NCI-H1694 (cell line): ENCODE measurements at places on chromosomes 12 and 14.
A peak's percentile ranks its signal among the peaks of the same experiment; 100 is the strongest.

DNA sequence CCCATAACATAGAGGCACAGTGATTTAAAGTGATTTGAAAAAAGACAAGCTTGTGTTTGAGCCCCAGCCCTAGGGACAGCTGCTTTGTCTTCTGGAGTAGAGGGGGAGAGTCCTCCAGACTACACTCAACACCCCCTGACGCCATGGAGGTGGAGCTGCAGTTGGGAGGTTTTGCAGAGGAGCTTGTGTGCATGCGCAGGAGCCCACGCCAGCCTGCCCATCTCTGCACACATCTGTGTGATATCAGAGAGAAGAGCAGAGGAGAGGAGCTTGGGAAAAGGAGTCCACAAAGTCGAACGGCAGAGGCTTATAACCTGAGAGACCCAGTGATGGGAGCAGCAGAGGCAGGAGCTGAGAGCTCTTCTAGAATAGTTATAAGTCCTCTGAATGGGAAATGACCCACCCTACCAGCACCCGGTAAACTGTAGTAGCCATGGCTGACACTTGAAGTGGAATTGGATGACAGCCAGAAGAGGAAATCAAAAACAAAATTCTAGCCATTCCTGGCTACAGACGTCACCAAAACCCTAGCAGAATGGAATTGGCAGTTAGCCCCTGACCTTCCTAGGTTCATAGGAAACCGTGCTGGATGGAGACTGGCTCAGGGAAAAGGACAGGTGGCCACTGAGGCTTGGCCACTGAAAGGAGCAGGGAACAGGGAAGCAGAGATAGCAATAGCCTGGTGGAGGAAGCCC lies 185.1 kb upstream of the VASH1 start:
- DNase-seq, result no peak

- DNase-seq, result no peak
Measured at GRCh38 chr12:91778938-91779400, 366.7 kb downstream of the BTG1 start.

DNA sequence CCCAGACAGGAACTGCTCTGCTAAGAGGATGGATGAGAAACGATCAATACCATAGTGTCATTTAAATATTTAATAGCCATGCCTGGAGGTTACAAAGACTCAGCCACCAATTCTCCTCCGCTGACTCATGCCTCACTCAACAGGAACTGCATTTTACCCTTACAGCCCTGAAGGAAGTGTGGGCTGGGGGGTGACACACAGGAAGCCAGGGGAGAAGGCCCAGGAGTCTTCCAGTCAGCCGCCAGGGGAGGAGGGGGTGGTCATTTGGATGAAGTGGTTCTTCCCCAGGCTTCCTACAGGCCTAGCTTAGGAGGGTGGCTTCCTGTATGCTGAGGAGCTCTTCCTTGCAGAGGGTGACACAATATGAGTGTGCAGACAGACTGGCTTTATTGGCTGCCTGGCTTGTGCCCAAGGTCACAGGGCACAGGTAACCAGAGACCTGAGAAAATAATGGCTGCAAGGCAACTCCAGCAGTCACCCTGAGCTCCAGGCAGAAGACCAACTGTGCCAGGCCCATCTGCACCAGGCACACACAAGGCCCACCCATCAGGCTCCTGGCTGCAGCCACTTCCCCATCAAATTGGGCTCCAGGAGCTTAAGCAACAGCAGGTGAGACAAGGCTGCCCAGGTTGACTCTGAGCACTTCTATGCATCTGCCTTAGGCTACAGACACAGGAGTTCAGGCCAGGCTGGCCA lies 30.6 kb upstream of the RPLP0 start:
- no peak for DNase-seq

DNA sequence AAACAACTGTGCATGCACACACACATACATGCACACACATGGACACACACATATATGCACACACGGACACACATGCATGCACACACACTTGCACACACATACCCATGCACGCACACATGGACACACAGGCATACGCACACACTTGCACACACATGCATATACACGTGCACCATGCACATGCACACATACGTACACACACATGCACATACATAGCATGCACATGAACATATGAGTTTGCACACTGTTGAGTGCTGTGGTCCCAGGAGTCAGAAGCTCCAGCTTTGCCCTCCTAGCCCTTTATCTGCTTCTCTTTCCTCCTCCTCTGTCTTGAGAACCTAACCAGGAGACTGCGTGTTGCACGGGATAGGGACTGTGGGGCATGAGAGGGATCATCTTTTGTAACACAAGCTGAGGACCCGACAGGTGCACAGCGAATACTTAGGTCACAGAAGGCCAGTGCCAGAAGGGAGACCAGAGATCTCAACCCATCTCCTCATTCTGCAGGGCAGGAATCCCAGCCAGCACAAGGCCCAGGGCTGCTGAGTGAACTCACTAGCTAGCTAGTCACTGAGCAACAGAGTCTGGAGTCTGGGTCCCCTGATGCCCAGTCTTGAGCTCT lies 3.5 kb upstream of the LRTM2 start:
- DNase-seq, result no peak

GRCh38 chr14:23009483-23009938 lies 432 bp downstream of the C14orf93 start:
- DNase-seq, result no peak

GRCh38 chr14:85234156-85235025 lies 295.6 kb upstream of the FLRT2 start:
- DNase-seq, result no peak

- no peak for DNase-seq
Measured at GRCh38 chr12:115308918-115309317, 624.9 kb upstream of the TBX3 start.

DNA sequence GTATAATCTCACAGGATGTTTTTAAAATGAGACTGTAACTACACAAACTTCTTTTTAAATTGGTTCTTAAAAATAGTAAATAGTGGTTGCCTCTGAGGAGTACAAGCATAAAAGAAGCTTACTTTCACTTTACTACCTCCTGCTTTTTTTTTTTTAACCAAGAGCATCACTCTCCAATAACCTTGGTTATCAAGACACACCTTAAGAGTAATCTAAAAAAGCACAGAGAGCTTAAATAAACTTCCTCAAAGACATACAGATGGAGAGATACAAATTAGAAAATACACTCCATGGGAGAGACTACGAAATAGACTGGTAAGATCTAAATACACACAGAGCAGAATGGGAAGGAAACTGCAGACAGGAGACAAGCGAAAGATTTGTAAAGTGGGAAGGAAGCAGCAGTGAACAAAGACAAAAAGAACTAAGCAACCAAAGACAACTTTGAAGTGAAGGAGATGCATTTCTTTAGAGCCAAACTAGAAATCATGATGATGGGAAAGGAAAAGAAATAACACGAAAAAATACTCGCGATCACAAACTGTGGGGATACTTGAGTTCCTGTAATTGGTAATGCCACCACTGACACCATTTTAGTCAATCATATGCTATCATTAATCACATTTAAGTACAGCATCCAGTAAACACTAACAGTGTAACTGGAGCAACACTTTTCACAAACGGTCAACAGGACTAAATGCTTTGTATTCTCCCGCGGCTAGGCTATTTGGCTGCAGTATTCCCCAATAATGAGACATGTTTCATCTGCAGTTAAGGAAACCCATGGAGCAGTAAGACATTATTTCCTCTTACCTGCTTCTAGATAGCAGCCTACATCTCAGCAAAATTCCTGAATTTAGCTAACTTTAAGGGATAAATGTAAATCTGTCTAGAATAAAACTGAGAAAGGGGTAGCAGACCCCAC lies 8.2 kb downstream of the SINHCAF start:
- no peak for DNase-seq

DNA sequence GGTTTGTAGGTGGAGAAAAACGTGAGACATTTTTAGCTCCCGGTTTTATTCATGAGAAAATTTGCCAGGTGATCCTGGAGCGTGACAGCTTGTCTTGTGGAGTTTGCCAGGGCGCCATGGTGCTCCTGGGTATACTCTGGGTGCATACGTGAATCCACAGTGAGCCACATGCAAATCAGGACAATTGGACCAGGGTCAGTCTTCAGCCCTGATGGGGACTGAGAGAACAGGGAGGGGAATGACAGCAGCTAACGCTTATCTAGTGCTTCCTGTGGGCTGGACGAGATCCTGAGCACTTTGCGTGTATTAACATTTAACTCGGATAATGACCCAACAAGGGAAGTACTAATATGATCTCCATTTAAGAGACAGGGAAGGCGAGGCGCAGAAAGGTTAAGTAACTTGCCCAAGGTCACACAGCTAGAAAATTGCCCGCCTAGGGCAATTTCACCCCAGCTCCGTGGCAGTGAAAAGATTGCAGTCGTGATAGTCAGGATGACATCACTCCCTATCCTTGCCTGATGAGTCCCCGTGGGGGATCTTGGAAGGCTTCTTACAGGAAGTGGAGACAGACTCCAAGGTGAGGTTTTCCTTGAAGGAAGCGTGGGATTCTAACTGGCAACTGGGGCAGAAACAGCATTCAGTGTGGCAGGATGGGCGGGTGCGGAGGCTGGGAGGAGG lies 118.4 kb upstream of the NCOR2 start:
- DNase-seq, result no peak

GRCh38 chr14:29062466-29062865 lies 295.9 kb downstream of the FOXG1 start:
- DNase-seq, result no peak

- DNase-seq, result no peak
Measured at GRCh38 chr12:20459920-20460319, 91.6 kb downstream of the PDE3A start.

DNA sequence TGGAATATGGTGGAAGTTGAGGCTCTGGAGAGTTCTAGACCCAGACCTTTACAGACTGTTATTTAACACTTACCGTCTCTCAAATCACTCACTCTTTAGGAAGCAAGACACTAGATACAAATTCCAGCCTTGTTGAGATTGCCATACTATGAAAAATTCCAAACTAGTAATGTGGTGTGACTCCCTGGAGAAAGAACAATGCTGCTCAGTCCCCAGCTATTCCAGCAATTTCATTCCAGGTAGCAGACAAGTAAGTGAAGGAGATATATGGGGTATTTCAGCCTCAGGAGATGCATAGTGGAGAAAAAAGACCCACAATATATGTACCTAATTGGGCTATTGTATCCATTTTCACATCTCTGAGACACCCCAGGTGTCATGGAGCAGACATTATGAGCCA lies 678.9 kb upstream of the LMO3 start:
- DNase-seq, result no peak

DNA sequence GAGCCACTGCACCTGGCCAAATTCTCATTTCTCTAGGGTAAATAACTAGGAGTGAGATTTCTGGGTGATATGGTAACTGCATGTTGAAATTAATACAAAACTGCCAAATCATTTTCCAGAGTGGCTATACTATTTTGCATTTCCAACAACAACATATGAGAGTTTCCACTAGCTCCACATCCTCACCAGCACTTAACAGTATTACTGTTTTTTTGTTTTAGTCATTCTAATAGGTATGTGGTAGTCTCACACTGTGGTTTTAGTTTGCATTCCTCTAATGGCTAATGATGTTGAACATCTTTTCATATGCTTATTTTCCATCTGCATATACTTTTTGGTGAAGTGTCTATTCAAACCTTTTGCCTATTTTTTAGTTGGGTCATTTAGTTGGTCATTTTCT lies 5.8 kb upstream of the ZFP36L1 start:
- DNase-seq, result no peak

DNA sequence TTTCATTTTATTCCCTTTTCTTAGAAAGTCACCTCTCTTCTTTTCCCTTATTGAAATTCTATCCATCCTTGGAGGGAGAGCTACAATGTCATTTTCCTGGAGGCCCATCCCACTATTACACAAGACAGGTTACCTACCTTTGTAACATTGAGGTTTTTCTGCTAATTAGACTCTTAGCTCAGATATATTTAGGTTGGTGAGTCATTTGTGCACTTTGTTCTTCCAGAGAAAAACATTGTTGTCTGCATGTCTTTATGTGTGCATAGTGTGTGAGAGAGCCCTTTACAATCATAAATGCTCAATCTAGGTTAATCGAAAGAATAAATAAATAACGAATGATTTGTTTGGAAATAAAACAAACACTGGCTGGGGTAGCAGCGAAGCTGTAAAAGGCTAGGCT lies 191.8 kb downstream of the DACT1 start:
- no peak for DNase-seq

- DNase-seq, result no peak
Measured at GRCh38 chr12:122421821-122422729, at the start of gene CLIP1. CLIP1 (minus strand) TSS chr12:122422669; CDS start chr12:122380452, 42,217 bp downstream.

- DNase-seq, result peak; percentile 23
Measured at GRCh38 chr14:95664546-95664945, 21.7 kb upstream of the TCL1B start.

GRCh38 chr14:50943943-50944646 lies at the start of gene PYGL:
PYGL (minus strand) TSS chr14:50944483; CDS start chr14:50944403, 80 bp downstream.
- no peak for DNase-seq
